ENCODE measurements at places on chromosomes 3 and 15. TPM values are rescaled to one million over a fixed set of nuclear protein-coding genes. Genes with fewer than 3 reads are reported as not detected.

IL12A gene
- not detected for polyA plus RNA-seq

TM6SF1 gene
- 2.6 TPM for polyA plus RNA-seq

SEMA6D gene
- 2.8 TPM for polyA plus RNA-seq

NT5DC2 gene
- 12.9 TPM for polyA plus RNA-seq

LSAMP gene
- 1.2 TPM for polyA plus RNA-seq

ASTE1 gene
- 4.9 TPM for polyA plus RNA-seq

SLC38A3 gene
- not detected for polyA plus RNA-seq

RPL22L1 gene
- polyA plus RNA-seq, result 145 TPM

GOLGA6L2 gene
- polyA plus RNA-seq, result not detected

SLCO2A1 gene
- 22.1 TPM for polyA plus RNA-seq

Measured in sigmoid colon (tissue), 7 donors.